ENCODE measurements at places on chromosomes 5 and 9. TPM values are rescaled to one million over a fixed set of nuclear protein-coding genes. Genes with fewer than 3 reads are reported as not detected.
A peak's percentile ranks its signal among the peaks of the same experiment; 100 is the strongest.

DNA sequence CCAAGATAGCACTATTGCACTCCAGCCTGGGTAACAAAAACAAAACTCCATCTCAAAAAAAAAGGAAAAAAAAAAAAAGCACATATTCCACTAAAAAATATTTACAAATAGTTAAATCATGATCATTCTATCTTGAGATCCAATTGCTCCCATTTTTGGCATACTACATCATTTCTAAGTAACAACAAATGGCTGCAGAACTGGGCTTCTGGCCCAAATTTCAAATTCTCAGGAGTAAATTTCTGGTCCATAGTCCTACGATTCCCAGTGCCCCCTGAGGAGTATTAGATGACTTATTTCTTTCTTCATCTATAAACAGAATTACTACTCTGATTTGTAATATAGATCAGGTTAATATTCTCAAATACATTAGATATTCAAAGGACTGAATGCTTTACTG, 62.1 kb downstream of the CEMIP2 start:
- no peak for DNase-seq

GRCh38 chr5:77360381-77360780, 131.7 kb downstream of the WDR41 start:
- no peak for DNase-seq

DNA sequence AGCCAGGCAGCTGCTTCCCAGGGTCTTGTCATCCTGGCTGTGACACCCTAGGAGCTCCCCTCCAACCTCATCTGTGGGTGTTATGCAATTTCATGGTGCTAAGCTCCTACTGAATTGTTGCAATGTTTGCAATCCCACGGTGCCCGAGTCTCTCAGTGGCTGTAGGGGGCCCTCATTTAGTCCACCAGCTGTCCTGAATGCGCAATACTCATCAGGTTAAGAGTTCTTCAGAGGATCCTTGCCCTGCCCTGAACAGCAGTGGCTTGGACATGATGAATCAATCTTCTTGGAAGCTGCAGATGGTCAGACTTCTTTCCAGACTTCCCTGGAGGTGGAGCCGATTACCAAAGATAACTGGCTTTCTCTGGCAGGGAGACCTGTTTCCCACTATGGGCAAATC, 584.1 kb downstream of the CCDC171 start:
- no peak for DNase-seq

DNA sequence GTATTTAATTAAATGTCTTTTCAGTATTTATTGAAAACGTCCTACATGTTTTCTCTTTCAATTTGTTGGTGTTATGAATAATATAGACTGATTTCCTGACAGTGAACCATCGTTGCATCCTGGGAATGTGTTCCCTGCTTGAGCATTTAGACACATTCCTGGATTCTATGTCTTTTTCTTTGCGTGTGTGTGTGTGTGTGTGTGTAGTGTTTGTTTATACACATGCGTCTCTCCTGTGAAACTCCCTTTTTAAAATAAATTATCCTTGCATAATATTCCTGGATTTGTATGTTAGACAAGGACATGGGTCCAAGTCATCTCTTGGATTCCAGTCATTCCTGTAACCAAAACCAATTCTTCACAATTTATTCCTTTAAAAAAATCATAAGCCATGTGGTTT, 153.4 kb downstream of the HSPA4 start:
- no peak for DNase-seq

GRCh38 chr5:72468606-72469005, 38.6 kb downstream of the ZNF366 start:
- no peak for DNase-seq

The ENTPD2 gene
- 0.82 TPM for total RNA-seq

DNA sequence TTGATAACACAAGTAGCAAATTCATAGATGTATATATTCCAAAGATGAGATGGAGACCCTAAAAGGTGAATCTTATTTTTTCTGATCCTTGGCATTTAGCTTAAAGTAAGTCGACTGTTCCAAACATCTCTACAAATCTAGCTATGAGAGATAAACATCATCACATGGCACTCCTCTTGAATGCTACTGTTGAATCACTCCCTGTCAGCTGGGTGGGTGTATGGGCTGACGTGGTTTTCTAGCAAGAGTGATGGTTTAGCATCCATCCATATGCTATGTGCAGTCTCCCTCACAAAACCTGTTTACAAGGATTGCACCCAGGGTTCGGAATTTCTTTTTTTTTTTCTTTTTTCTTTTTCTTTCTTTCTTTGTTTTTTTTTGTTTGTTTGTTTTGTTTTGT, 13.8 kb downstream of the ACO1 start:
- DNase-seq, result no peak

- DNase-seq, result no peak
These were observed 53.8 kb downstream of the RAD23B start for GRCh38 chr9:107336718-107337360.

The SPATA31D4 gene
- not detected for total RNA-seq

- no peak for DNase-seq
These were observed 93.5 kb downstream of the RGS3 start for GRCh38 chr9:113556877-113557593.

GRCh38 chr5:149760854-149761187, 30.7 kb downstream of the PPARGC1B start:
- DNase-seq, result no peak

DNA sequence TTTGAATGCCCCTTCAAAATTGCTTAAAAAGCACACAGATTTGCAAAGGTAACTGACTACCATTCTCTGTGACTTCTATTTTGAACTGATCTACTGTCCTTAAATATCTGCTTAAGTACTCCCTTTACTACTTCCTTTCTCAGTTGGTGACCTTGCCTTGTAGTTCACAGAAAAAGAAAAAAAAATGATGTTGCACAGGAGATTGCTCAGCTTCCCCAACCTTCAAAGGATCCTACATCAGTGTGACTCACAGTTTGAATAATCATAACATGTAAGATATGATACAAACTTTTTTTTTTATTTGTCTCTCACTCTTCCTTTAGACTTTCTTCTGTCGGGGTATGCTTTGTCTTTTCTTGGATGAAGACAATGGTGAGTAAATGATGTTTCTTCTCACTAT, 1029.6 kb downstream of the CDH12 start:
- no peak for DNase-seq

The PDZD2 gene
- total RNA-seq, result 14.7 TPM

DNA sequence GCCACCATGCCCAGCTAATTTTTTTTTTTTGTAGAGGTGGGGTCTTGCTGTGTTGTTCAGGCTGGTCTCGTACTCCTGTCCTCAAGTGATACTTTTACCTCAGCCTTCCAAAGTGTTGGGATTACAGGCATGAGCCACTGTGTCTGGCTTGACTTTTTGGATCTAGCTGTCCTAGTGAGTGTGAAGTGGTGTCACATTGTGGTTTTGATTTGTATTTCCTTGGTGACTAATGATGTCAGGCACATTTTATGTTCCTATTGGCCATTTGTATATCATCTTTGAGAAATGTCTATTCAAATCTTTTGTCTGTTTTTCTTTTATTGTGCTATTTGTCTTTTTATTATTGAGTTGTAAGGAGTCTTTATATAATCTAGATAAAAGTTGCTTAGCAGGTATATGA, 53.5 kb upstream of the MCCC2 start:
- no peak for DNase-seq

DNA sequence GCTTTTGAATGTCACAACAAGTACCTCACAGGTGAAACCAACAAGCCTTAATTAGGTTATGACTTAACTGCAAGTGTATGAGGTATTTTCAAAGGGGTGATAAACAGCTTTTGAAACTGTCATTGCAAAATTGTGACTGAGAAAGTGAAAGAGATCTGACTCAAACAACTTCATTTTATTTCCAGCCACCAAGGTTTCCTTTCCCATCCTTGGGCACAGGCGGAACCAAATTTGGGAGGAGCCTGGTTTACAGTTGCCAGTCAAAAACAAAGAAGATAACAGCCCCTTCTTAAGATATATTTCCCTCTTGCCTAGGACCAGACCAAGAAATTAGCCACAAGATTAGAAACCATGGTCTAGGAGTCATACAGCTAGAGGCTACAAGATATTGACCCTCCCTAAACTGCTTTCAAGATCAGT, 417.1 kb downstream of the CSNK1G3 start:
- DNase-seq, result no peak

DNA sequence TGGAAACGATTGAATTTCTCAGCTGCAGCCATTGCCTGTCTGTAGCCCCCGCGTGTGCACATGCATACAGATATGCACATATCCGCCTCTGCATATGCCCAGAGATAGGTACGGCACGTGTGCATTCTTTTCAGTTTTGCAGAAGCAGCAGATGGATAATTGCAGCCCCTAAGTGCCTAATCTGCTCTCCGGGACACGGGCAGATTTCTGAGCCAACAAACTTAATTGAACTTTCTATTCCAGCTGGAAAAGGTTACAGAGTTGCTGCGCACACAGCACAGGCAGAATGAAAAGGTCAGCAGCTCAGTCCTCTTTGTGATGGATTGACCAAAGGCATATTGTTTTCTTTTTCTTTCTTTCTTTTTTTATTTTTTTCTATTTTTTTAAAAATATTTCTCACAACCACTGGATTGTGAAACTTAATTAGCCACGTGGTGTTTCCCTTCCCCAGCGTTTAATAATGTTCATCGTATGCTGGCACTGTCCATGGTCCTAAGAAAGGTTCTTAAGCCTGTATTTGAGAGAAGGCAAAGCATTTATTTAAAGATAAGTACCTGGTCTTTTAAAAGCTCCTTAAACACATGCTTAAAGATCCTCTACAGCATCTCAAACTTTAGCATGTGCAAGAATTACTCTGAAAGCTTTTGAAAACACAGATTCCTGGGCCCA, 270.2 kb upstream of the BRINP1 start:
- no peak for DNase-seq

DNA sequence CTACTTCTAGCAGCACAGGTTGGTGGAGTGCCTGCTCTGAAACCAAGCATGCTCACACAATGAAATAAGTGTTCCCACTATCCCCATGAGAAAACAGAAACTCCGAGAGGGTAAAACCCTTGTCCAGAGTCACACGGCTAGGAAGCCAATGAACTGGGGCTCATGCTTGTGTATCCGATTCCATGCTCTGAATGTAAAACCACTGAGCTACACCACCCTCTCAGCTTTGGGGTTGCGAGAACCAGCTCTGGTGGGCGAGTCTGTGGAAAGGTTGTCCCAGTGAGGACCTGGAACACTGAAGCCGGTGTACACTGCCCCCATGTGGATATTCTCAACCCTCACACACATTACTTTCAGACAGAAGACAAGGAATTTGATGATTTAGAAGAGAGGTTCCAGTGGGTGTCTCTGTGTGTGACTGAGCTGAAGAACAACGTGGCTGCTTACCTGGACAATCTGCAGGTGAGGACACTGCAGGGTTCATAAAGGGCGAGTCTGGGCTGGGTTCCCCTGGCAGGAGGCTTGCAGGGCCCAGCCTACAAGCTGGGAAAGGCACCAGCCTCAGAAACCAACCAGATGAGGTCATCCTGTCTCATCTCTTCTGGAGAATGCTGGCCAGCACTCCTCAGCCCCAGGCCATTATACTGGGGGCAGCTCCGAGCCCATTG, 37.4 kb downstream of the ARHGEF37 start:
- DNase-seq, result peak; percentile 64

- DNase-seq, result no peak
These were observed 29.9 kb downstream of the IRX2 start for GRCh38 chr5:2721385-2722138.

The CREBRF gene
- total RNA-seq, result 34.2 TPM

DNA sequence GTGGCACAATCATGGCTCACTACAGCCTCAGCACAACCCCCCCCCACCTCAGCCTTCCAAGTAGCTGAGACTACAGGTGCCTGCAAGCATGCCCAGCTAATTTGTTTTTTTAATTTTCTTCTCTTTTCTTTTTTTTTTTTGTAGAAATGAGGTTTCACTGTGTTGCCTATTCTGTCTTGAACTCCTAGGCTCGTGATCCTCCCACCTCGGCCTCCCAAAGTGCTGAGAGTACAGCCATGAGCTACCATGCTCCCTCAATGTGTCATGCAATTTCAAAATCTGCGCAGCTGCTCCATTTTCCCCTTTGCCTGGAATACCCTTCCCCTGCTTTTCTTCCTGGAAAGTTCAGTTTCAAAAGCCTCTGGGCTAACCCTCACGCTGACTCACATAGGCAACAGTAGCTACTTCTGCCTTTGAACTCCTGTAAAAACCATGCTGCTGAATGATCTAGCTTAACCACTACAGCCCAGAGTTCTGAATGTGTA, 71.0 kb upstream of the IL7R start:
- no peak for DNase-seq

DNA sequence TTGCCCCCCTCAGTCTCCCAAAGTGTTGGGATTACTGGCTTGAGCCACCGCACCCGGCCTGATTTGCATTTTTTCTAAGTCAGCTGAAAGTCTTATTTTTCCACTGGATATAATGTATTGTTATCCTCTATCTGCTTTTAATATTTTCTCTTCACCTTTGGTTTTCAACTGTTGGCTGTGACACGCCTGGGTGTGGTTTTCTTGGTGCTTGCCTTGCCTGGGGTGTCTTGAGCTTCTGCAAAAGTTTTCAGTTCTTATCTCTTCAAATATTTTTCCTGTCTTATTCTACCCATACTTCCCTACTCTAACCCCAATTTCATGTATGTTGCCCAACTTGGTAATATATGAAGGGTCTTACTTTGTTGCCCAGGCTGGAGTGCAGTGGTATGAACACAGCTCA, 4.3 kb upstream of the MXD3 start:
- DNase-seq, result no peak

DNA sequence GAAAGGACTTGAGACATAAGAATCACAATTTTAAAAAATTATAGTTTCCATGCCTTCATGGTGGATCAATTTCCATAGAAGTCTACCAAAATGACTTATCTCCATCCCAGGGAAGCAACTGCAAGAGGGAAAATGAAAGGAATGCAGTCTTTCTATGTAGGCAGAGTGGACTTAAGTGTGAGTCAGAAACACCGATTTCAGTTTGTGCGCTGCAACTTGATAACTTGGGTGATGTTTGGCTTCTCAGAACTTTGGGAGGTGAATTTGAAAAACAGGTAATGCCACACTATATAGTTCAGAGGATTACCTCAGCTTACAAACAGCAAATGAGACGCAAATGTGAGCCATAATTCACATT, 708 bp upstream of the CSNK1G3 start:
- no peak for DNase-seq

GRCh38 chr5:169369130-169369529, 68.2 kb upstream of the SLIT3 start:
- DNase-seq, result no peak

DNA sequence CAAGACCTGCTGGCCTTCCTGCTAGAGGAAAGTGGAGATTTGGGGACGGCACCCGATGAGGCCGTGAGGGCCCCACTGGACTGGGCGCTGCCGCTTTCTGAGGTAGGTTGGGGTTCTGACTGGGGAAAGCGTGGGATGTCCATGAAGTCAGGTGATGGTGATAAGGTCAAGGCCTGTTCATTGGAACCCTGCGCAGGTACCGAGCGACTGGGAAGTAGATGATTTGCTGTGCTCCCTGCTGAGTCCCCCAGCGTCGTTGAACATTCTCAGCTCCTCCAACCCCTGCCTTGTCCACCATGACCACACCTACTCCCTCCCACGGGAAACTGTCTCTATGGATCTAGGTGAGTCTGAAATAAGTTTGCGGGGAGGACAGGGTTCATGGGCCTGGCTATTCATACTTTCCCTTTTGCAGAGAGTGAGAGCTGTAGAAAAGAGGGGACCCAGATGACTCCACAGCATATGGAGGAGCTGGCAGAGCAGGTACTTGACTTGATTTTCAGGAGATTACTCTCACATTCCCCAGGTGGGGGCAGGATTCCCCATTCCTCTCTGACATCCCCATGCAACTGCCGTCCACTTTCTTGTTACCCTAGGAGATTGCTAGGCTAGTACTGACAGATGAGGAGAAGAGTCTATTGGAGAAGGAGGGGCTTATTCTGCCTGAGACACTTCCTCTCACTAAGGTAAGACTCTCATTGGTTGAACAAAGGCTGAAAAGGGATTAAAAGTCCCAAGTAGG, 505 bp downstream of the CREB3 start:
- no peak for DNase-seq
